NCI-H524 (cell line): ENCODE measurements at places on chromosomes 13 and 19.

- no peak for DNase-seq
Observed at GRCh38 chr19:36771261-36772231, 1.1 kb downstream of the ZNF850 start.

- DNase-seq = no peak
Observed at GRCh38 chr19:15126131-15126910, 19.1 kb downstream of the SYDE1 start.

- no peak for DNase-seq
Observed at GRCh38 chr19:51602189-51602854, 27.9 kb downstream of the SIGLEC5 start.

DNA sequence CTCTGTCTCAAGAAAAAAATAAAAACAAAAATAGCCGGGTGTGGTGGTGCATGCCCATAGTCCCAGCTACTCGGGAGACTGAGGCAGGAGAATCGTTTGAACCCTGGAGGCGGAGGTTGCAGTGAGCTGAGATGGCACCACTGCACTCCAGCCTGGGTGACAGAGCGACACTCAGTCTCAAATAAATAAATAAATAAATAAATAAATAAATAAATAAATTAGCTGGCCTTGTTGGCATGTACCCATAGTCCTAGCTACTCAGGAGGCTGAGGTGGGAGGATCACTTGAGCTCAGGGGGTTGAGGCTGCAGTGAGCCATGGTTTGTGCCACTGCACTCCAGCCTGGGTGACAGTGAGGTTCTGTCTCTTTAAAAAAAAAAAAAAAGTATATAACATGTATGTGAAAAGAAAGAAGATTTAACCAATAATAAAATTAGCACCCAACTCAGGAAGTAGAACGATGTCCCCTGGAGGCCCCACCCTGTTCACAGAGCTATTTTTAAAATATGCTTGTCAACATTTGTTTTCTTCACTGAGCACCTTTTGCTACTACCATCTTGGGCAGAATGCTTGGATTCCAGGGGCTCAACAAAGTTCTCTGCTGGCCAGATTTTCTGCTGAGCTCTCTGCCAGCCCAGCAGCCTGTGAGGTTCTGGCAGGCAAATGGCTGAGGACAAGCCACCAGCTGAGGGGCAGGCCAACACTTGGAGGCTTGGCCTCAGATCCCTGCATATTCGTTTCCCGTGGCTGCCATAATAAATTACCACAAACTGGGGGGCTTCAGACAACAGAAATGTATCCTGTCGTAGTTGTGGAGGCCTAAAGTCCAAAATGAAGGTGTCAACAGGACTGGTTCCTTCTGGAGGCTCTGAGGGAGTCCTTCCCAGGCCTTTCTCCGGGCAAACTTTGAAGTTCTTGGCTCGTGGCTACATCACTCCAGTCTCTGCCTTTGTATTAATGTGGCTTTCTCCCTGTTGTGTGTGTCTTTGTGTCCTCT is 5.2 kb downstream of the SLC25A42 start:
- no peak for DNase-seq

DNA sequence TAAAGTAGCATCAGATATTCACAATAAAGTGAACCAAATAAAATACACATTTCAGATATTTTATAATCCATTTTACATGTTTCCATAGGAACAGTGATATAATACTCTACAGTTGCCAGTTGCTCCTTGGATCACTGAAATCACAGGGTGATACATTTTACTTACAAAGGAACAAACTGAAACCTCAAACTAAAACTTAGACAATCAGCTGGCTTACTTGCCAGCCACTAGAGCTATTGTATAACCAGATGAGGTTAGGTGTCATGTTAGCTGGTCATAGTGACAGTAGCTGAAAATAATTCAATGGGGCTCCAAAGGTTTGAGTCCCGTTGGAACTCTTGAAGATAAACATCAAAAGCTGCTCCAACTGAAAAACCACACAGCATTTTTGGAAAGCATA is 274.6 kb downstream of the ITGBL1 start:
- no peak for DNase-seq

DNA sequence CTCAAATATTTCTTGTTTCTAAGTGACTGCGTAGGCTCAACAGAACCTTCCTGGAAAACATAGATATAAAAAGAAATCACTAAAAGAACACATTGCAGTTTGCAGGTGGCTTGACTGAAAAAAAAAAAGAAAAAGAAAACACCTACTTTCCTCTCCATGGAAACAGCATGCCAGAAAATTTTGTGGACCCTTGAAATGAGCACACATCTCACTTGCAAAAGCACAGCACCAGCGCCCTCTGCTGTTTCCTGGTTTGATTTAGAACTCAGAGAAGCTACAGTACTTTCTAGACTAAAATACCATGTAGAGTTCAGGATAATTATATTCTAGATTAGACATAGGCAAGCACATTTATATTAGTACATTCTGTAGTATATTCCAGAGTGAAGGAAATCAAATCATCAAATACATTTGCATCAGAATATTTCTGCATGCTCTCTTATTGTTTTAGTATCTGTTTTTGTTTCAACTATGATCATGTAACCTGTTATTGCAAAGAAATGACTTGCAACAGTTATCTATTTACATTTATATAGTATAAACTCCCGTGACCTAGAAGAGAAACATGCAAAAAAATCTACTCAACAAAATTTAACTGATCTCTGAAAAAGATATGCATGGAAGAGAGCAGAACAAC is 22.3 kb upstream of the XPO4 start:
- DNase-seq = peak; percentile 93

GRCh38 chr19:4877753-4878490 is 10.5 kb upstream of the PLIN3 start:
- DNase-seq = no peak

DNA sequence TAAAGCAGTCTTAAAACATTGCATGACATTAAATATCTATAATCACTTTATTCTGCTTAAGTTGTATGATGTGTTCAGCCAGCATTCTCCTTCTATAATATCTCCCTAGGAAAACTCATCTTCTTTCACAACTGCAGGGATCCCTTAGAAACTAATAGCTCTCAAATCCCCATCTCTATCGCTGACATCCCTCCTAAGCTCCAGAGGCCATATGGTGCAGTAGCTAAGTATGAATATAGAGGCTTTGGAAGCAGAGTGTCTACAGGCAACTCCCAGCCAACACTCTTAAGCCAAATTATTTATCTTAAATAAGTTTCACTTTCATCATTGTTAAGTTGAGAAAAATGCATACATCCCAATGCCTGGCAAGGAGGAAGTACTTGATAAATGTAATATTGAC is 349.5 kb upstream of the MIR17HG start:
- DNase-seq = peak; percentile 61

DNA sequence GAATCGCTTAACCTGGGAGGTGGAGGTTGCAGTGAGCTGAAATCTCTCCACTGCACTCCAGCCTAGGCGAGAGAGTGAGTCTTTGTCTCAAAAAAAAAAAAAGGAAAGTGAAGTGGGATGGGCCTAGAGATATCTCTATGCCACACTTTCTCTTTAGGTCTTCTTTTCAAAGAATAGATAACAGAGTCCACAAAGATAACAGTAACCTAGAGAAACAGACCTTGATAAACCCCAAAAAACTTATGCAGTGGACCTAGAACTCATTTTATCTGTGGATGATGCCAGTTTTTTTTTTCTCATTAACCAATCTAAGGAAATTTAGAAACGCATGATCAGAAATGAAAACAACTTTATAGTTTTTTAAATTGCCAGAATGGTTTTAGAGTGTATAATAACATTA is 227.4 kb downstream of the LHFPL6 start:
- no peak for DNase-seq

- no peak for DNase-seq
Observed at GRCh38 chr19:1654178-1654792, 1.9 kb upstream of the TCF3 start.

DNA sequence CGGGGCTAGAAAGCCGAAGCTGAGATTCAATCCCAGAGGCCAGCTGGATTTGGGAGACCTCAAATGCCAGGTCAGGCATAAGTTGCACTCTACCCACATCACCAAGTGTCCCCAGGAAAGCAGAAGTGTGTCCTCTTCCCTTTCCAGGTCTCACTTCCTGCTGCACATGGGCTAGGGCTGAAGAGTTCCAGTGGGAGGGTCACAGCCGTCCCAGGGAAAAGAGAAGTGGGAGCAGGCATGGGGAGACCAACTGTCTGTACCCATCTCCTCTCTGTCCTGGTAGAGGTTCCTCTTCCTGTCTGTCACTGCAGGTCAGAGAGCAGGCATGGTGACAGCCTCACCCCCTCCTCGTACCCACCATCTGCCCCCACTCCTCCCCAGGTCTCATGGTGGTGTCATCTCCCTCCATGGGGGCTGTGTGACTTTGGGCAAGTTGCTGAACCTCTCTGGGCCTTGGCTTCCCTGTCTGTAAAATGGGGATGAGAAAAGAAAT is 14.8 kb downstream of the AXL start:
- no peak for DNase-seq

DNA sequence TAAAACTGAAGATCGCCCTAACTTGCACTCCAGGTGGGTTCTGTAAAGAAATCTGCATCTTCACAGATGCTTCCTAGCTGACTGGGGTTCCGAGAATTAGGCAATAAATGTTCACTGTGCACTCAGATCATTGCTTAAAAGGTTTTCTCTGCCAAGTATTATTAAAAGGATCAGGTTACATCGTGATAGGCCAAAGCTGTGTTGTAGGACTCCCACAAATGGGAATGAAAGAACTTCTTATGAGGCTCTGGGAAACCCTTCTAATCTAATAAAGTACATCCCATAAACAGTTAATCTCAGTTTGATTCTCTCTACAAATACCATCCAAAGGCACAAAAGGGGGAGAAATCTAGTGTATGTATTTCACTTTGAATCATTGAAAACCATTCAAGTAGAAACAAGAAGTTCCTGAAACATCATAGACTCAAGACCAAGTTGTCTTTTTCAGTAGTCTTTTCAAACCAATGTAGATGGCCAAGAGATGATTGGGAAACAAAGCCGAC is 7.1 kb upstream of the POU4F1 start:
- peak; percentile 56 for DNase-seq

GRCh38 chr13:113616991-113617749 is 32.6 kb downstream of the TFDP1 start:
- no peak for DNase-seq

DNA sequence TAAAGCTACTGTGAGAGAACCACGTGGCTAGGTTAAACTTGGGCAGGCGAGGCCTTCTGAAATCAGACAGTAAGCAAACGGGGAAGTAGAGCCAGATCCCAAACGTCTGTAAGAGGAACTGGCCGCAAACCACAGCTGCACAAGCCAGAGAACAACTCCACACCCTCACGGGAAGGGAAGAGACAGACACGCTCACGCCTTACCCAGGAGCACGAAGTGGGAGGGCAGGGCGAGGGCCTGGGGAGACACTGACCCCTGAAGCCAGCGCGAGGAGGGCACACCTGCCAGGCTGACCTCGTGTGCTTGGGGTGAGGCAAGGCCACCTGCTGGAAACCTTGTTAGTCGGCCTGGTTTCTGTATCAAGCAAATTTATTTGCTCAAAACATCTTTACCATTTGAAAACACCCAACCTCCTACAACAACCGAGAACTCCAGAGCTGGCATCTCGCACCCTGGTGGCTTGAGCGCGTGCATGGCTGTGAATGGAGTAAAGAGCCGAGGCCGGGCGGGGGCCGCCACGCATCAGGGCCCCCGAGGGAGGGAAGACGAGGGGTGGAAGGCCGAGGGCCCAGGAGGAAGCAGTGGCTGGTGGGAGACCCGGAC is 7.3 kb downstream of the POLR2E start:
- DNase-seq = no peak

- no peak for DNase-seq
Observed at GRCh38 chr13:102309110-102309509, 92.7 kb downstream of the FGF14 start.

- no peak for DNase-seq
Observed at GRCh38 chr19:36973844-36974195, 57.7 kb downstream of the ZNF568 start.

DNA sequence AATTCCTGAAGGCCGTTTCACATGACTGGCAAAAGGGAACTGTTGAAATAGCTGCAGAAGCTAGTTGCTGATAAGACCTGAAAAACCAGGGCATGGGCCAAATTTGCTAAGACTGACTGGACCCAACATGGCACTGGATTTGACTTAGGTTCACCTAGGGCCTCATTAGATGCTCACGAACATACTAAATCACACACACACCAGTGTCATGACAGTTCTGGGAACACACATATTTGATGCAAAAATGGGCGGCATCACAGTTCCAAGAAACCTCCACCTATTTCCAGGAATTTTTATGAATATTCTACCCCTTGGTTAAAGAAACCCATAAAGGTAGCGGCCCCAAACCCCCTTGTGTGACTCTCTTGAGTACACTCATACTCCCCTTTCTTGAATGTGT is 99.6 kb upstream of the OBI1 start:
- DNase-seq = no peak

DNA sequence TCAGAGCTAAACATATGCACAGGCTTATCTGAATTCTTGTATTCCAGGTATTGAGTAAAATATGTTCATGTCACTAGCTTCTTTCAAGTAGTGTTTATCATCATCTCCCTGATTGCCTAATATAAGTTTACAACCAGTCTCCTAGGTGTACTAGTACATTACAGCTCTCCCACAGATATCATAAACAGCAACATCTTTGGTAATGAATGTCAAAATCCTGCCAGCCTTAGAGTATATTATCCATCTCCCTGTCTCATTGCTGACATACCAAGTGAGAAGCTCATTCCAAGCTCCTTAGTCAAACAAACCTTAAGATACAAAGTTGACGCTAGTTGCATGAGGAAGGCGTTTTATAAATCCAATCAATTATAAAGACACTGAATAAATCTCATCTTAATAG is 689.1 kb upstream of the GPC6 start:
- no peak for DNase-seq

DNA sequence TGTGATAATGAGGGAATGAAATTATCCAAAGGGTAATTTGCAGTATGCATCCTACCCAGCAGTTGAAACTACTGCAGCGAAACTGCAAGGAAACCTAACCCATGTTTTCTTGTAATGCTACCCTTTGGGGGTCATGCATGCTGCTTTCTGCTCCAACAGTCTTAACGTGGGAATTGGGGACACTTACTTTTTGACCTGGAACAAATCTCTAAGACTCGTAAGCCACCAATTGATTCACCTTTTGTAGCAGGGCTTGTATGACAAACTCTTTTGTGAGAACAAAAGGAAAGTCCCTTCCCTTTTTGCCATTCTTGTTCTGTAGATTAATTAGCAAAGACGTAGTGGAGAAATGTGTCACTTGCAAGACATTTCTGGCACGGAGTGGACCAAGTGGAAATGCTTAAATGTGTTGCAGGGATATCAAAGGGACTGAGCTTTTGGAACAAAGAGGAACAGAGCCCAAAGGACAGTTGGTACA is 27.4 kb downstream of the LRCH1 start:
- no peak for DNase-seq

- DNase-seq = no peak
Observed at GRCh38 chr13:40657951-40658350, 8.5 kb downstream of the FOXO1 start.

- DNase-seq = no peak
Observed at GRCh38 chr19:50821248-50821612, 2.4 kb downstream of the KLK1 start.

- DNase-seq = no peak
Observed at GRCh38 chr19:49651820-49652550, 10.0 kb downstream of the SCAF1 start.

GRCh38 chr13:94878602-94879165 is 166.3 kb upstream of the SOX21 start:
- DNase-seq = no peak
